ENCODE measurements at places on chromosomes 6 and 20.

GRCh38 chr20:45798935-45799642 lies 7.3 kb downstream of the DNTTIP1 start:
- peak; percentile 89 for DNase-seq

- DNase-seq: no peak
Observed at GRCh38 chr6:39997101-39997635, 62.9 kb upstream of the MOCS1 start.

- DNase-seq: no peak
Observed at GRCh38 chr6:124941259-124941658, 21.0 kb upstream of the RNF217 start.

DNA sequence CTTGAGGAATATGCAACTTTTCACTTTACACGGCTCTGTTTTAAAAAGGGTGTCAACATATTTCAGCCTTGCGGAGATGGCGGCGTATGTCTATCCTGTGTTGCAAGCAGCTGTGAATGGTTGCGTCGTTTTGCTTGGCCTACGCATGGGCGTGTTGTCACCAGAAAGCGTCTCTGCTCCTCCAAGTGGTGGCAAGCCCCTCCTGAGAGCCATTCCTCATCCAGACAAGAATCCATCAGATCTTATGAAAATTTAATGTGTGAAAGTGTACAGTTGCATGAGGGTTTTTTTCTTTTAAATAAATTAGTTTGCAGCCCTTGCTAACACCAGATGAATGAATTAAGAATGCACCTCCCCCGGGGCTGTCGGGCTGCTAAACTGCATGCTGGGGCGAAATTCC lies 114.4 kb downstream of the PHACTR3 start:
- no peak for DNase-seq

DNA sequence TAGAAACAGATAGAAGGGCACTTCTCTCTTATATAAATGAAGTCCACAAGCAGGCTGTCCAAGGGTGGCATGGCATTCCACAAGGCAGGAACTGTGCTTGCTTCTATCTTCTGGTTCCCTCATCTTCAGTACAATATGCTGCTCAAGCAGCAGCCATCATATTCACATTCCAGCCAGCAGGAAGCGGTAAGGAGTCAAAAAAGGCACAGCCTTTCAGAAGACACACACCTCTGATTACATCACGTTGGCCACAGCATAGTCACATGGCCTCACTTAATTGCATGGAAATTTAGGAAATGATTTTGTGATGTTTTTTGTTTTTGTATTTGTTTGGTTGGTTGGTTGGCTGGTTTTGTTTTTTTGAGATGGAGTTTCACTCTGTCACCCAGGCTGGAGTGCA lies 19.0 kb downstream of the REM1 start:
- peak; percentile 22 for DNase-seq

DNA sequence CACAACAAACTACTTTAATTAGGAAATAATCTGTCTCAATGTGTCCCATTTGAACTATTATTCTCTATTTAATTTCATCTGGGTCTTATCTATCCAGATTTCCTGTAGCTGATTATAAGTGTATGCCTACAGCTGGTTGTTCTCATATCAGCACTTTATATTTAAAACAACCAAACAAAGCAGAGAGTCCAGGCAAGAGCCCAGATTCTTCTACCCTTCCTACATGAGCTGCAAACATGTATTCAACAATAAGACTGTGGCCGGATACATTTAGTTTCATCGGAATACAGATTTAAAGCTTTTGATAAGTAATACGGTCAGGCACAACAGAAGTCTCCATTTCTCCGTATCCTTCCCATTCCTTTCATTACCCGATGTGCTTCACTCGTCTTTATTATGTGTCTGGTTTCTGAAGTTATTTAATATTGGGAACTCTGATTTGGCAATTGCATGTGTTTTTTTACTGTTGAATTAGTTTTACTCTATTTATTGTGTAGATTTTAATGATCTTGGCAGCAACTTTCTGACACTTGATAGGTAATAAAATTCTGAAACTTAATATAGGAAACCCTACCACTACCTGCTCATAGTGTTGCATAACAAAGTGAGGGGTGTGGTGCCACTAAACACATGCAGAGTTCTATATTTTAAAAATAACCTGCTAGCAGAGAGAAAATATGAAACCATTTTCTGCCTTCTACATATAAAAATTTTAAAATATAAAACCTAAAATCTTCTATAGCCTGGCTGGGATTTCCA lies 653.5 kb upstream of the PTCHD4 start:
- no peak for DNase-seq

DNA sequence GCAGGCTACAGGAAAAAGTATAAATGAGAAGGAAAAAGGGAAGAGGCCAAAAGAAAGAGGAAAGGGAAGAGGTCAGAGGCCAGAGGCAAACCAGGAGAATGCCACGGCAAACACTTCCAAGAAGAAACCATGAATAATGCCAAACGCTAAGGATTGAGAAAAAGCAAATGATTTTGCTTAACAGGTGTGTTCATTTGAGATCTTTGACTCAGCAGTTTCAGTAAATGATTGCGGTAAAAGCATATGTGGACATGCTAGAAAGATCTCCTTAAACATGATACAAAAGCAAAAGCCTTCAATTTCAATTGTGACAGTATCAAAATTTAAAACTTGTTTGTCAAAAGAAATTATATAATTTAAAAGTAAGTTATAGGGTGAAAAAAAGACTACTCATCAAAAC lies 70.6 kb downstream of the UBE3D start:
- DNase-seq: no peak

DNA sequence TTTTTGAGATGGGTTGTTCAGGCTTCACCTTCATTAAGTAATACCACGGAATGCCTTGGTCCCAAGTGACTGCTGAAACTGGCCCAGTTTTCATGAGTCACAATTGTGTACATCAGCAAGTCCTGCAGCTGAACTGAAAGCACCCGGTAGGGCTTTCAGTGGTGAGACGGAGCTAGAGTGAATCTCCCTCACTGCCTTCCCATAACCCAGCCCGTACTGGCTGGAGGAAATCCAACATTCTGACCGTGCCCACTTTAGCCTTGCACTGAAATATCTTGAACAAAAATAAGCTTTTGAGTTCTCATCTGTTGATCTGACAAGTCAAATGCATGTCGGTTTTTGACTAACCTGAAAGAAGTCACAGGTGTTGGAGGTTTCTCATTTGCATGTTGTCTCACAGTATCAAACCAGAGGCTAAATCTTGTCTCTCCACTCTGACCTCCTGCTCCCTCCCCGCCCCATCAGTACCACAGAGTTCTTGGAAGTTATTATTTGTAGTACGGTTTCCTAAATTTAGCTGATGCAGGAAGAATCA lies 35.9 kb downstream of the DUSP22 start:
- DNase-seq: no peak

DNA sequence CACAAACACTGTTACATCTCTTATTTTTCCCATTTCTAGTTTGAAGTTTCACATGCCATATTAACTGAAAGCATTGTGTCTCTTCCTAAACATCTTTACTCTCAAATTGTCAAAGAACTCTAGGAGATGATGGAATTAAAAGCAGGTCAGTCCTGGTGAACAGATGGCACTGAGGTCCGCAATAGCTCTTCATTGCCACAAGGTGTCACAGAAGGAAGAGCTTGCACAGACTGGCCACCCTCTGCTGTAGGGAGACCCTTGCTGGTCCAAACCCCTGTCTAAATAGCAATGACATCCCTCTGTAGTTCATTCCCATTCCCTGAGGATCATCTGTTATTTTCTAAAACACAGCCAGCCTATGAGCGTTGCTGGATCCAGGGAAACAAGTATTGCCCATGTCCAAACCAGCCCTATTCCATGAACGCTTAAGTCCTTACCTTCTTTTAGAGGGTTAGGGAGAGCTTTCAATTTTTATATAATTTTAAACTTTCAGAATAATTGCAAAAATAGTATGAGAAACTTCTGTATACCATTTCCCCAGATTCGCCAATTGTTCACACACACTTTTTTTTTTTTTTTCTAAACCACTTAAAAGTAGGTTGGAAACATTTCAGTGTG lies 10.1 kb upstream of the HDAC2 start:
- DNase-seq: peak; percentile 69

- DNase-seq: no peak
Observed at GRCh38 chr20:49381558-49382493, 100.6 kb downstream of the KCNB1 start.

DNA sequence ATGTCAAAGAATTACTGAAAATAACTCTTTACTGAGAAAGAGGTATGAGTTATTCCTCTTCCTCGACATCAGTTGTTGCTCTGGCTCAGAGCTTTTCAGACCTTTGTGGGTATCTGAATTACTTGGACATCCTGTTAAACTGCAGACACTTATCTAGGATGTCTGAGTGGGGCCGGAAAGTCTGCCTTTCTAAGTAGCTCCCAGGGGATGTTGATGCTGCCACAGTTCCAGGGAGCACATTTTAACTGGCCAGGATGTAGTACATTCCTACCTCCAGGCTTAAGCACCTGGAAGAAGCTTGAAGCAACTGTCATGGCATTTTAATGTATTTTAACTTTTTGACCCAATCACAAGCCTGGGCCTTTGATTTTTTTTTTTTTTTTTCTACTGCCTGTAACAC lies 265.8 kb upstream of the PLCB4 start:
- DNase-seq: no peak

DNA sequence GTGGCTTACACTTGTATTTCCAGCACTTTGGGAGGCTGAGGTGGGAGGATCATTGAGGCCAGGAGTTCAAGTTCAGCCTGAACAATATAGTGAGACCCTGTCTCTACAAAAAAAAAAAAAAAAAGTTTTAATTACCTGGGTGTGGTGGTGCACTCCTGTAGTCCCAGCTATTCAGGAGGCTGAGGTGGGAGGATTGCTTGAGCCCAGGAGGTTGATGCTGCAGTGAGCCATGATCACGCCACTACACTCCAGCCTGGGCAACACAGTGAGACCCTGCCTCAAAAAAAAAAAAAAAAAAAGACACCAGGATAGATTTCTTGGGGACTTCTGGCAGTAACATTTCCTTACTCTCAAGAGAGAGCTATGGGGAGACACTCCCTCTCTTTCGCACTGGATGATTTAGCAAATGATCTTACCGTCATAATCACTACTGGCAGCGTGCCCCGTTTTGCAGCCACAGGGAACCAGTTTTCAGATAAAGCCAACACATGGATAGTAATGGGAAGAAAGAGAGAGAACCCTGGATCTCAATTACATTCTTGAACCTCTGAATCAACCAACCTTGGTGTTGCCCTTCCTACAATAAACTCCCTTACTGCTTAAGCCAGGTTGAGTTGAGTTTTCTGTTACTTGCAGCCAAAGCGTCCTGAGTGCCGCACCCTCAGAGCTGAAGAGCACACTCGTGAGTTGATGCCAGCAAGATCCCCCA lies 18.1 kb upstream of the PTPN1 start:
- DNase-seq: peak; percentile 63

GRCh38 chr6:14974792-14975470 lies 270.9 kb upstream of the JARID2 start:
- DNase-seq: peak; percentile 60

GRCh38 chr6:38549795-38550194 lies 89.9 kb downstream of the BTBD9 start:
- DNase-seq: no peak

- DNase-seq: no peak
Observed at GRCh38 chr6:19789100-19789803, 47.9 kb upstream of the ID4 start.

GRCh38 chr6:41652866-41653652 lies 14.8 kb downstream of the MDFI start:
- no peak for DNase-seq

- no peak for DNase-seq
Observed at GRCh38 chr20:19783966-19784401, 25.9 kb downstream of the RIN2 start.

DNA sequence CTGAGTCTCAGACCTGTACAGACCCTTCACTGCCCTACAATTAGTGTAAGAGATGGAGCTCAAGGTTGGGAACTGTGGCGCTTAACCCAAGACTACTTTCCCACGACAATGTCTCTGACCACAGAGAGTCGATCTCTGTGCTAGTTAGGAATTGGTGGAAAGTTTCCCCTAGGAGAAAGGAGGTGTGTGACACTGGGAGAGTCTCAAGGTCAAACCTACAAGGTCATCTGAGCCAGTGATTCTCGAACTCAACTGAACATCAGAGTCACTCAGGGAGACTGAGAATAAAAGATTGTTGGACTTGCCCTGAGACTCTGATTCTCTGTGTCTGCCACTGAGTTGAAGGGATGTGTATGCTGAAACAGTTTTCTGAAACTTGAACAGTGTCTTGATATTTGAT lies 9.7 kb upstream of the AFDN start:
- no peak for DNase-seq

GRCh38 chr6:119880840-119881239 lies 531.3 kb upstream of the MAN1A1 start:
- no peak for DNase-seq

DNA sequence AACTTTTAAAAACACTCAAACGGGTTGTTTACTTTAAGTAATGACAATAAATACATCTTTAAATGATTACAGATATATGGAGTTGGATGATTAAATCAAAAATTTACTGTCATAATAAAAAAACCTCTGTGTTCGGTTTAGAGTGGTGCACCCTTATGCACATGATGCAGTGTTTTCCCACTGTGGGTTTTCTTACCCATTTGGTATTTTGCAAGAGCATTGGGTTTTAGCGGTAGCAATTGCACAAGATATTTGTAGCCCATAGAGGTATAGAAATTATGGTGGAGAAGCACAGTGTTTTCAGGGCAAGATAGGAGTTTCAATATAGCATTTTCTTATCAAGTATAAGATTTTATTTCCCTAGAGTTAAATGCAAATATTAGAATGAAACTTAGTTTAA lies 410.8 kb upstream of the PLCB4 start:
- peak; percentile 42 for DNase-seq

DNA sequence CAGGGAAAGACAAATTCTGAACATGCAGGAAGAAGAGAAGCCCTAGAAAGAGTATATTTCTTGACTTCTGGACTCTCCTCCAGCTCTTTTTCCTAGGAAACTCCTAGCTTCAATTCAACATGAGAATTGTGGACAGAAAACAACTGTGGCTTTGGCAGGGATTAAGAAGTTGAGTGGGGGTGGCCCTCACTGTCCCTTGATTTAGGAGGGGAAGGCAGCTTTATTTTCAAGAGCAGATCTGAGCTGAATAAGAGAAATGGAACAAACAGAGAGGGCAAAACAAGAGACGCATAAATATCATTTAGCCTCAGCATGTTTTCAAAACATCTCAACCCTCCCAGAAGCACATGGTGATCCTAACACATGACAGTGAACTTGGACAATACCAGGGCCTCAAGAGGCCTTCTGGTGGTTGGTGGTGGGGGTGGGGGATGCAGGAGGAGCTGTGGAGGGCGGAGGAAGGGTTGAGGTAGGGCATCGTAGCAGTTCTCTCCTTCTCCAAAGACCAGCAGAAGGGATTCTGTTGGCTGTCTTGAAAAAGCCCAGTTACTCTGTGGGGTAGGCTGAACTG lies 21.1 kb upstream of the TAGAP start:
- DNase-seq: no peak

- no peak for DNase-seq
Observed at GRCh38 chr6:122200440-122200839, 199.0 kb upstream of the HSF2 start.

Data from hematopoietic multipotent progenitor cell treated with erythropoietin and hydrocortisone succinate and interleukin-3 and kit ligand, for 6 days (in vitro differentiated cells).